ENCODE measurements at places on chromosomes 2 and 18.

- no peak for DNase-seq
Observed at GRCh38 chr2:140648393-140648792, 1482.4 kb downstream of the LRP1B start.

GRCh38 chr18:6811816-6812215 lies 82.3 kb downstream of the ARHGAP28 start:
- DNase-seq, result no peak

DNA sequence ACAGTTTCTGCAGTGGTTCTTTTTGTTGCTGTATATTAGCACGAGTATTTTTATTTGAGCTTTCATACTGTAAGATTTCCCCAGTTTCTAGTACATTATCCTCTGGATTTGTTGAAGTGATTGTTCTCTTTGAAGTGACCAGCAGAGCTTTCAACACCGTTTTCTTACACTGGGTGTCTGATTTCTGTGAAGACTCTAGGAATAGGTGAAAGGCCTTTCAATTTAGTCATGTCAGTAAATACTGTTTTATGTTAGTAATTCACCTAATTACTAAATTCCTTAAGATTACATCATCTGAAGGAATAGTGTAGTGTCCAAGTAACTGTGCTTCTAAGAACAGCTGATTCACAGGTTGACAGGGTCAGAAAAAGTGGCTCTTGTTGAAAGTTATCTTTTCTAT lies 2.3 kb downstream of the PPM1B start:
- no peak for DNase-seq

- no peak for DNase-seq
Observed at GRCh38 chr2:64485961-64486360, 32.0 kb downstream of the LGALSL start.

DNA sequence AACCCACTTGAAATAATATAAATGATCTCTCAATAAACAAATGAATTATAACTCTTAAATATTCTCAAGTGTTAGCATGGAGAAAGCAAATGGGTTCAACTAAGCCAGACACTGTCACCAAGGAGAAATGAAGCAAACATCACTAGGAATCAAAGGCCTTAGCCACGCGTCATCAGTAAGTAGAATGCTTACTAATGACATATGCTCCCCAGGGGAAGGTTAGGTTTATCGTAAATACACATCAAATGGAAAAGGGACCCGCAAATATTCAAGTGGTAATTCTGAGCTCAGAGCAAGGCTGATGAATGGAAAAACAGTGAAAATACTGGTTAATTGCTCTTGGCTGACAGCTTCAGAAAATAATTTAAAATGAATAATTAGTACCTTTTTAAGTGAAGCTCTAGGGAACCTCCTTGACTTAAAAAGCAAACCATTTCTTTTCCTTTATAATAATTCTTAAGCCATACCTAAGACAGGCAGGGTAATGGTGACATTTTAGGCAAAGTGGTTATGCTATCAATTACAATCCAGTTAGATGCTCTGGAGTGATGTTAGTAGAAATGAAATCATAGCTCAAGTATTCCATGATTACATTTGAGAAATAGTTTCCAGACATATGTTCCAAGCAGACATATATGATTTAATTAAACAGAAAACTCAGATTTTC lies 101.5 kb downstream of the ALPK2 start:
- no peak for DNase-seq

DNA sequence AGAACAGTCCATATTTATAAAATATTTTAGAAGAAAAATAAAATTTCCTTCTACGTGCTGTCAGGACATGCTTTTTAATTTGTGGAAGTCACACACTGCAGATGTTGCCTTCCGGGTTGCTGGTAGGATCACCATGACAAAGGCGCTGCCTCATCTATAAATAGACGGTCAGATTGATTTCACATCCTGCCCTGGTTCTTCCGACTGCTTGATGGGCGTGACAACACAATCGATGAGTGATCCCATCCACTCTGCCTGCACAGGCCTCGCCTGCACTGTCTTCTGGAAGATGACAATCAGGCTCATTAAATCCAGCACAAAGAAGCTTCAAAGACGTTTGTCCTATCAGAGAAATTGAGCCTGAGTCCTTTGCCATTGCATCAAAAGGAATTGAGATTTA lies 318.9 kb upstream of the TRIB2 start:
- DNase-seq, result no peak

DNA sequence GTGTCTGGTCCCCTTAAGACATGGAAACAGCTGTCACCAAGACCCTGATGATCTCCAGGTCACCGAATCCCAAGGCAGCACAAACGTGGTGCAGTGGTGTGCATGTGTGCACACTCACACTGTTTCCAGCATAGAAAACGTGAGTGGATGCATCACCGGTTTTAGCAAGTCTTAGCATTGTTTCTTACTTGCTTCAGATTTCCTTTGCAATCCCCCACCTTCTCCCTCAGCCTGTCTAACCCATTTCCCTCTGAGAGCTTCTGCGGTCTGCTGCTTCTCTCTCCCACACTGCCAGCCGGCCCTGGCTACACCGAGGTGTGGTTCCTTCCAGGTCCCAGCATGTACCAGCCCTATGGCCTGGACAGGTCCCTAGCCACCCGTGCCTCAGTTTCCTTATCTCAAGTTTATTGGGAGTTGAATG lies 343.4 kb upstream of the HS6ST1 start:
- DNase-seq, result no peak

GRCh38 chr18:12819841-12820240 lies 64.2 kb downstream of the PTPN2 start:
- DNase-seq, result no peak

DNA sequence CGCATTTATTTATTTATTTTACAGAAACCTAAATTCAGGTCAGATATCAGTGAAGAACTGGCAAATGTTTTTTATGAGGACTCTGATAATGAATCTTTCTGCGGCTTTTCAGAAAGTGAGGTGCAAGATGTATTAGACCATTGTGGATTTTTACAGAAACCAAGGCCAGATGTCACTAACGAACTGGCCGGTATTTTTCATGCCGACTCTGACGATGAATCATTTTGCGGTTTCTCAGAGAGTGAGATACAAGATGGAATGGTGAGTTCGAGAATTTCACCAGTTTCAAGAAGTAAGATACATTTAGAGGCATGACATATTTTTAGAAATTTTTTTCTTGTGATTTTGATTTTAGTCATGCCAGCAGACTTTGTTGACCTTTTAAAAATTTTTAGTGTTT lies 4.6 kb downstream of the CDCA7 start:
- peak; percentile 35 for DNase-seq
